T-helper 1 cell (primary cell): ENCODE measurements at places on chromosomes 11 and 22.

DNA sequence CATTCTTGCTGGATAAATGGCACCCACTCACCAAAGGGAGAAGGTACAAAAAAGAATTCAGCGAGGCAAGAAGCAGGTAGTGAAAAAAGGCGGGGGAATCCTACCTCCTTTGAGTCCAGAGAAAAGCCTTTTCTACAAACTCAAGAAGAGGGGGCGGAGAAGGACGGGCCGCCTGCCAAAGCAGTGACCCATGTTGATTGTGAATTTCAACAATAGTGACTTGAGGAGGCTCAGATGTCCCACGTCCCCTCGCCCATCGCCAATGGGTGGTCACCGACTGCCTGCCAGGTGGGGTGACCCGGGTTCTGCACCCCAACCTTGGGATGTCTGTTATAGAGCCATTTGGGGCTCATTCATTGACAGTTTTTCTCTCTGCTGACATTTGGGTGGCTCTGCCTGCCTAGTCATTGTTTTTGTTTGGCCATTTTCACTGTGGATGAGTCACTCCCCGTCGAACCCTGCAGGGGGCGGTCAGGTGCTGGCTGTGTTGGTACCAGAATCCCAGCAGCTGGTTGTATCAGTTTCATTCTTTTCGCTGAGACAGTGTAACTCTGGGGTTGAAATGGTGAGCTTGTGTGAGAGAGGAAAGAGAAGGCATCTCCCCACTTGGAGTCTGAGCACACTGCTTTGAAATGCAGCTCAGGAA, 163.4 kb upstream of the NCAM1 start:
- no peak for DNase-seq

- DNase-seq = no peak
Observed at GRCh38 chr11:85385111-85385510, 242.0 kb downstream of the DLG2 start.

DNA sequence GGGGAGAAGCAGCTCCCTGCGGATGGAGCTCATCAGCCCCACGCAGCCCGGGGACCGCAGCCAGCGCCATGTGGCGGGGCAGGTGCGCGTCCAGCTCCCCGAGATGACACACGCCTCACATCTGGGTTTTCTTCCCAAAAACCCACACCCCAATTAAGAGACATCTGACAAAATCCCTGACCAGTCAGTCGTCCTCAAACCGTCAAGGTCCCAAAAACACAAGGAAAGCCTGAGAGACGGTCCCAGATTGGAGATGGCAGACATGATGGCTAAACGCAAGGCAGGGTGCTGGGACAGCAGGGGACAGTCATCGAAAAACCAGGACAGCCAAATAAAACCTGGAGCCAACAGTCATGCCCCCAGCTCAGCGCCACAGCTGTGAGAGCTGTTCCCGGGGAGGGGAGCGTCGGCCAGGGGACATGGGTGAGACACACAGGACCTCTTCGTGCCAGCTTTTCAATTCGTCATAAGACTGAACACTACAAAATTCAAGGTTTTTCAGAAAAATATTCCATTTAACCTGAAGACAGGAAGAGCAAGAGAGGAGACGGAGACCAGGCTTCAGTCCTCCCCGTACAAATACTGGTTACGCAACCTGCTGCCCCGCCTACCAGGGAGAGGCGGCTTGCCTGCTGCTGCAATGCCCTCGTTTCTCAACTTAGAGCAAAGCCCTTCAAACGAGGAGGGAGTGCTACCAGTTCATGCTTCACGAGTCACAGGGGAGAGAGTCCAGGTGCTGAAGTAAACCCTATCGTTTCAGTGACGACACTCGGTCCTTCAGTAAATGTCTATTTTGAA, 10.5 kb downstream of the TOLLIP start:
- no peak for DNase-seq

GRCh38 chr11:79330651-79331050, 110.2 kb downstream of the TENM4 start:
- DNase-seq = no peak

- DNase-seq = no peak
Observed at GRCh38 chr11:75891947-75892739, 77.1 kb downstream of the UVRAG start.

- DNase-seq = no peak
Observed at GRCh38 chr11:112520354-112520753, 259.7 kb upstream of the PLET1 start.

DNA sequence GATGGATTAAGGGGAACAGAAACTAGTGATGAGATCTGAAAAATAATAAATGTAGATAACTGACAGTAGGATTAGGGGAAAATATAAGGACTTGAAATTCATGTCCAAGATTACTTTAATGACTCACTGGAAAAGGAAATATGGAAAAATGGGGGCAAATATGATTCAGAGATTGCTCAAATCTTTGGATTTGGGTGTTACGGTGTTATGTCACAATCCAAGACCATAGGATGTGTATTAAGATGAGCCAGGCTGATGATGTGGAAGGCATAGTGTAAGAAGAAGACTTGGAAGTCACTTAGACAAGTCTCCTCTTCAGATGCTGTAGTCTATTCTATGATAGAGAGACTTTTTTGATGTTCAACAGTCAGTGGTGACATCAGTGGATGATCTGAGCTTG, 323.7 kb downstream of the LUZP2 start:
- DNase-seq = no peak

GRCh38 chr11:66659763-66660162, 17.9 kb downstream of the RBM4B start:
- DNase-seq = no peak

- DNase-seq = no peak
Observed at GRCh38 chr11:84660257-84660977, 966.7 kb downstream of the DLG2 start.

- DNase-seq = no peak
Observed at GRCh38 chr11:1868636-1869291, 15.9 kb downstream of the LSP1 start.

DNA sequence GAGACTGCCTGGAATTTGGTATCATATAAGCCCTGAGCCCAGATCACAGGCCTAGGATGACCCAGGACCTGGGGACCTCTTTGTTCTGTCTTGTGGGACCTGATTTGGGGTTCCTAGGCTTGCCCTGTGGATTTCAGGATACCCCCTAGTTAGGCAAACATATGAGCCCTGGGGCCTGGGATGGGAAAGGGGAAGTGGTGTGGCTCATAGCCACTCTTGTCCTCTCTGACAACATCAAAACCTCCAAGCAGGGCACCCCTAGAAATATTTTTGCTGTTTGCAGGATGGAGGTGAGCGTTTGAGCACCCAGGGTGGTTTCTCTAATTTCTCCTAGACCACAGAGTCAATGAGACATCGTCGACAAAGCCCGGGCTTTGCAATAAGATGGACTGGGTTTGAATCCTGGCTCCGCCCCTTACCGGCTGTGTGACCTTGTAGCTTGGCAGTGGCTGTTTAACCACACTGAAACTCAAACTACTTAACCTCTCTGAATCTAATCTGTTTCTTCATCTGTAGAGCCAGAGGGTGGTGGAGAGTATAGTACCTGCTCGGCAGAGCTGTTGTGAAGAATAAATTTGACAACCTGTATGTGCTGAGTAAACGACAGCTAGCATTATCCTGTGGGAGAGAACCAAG, 5.3 kb upstream of the LRRC10B start:
- DNase-seq = no peak

- DNase-seq = no peak
Observed at GRCh38 chr11:35539781-35540281, 14.4 kb upstream of the PAMR1 start.

GRCh38 chr22:17164392-17165024, 5.4 kb upstream of the HDHD5 start:
- DNase-seq = no peak

GRCh38 chr11:110366291-110366690, 63.5 kb upstream of the FDX1 start:
- DNase-seq = no peak

GRCh38 chr11:1920128-1920908, 815 bp downstream of the TNNT3 start:
- no peak for DNase-seq

- DNase-seq = no peak
Observed at GRCh38 chr11:123221584-123221983, 26.5 kb upstream of the CLMP start.

DNA sequence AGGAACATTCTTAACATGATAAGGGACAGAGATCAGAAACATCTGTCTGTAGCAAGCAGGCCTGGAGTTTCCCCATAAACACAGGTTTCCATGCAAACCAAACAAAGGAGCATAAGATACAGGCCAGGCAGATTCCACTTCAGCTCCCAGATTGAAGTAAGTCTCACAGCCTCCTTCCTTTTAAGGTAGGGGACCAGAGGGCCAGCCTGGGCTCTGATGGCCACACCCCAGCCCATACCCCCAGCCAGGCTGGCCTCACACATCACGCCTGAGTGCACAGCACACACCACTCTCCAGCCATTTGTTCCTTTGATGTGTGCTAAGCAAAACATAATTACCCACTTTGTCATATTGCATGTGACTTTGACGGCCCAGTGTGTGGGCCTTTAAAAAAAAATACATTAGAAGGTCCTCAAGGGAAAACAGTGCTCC, 518.7 kb downstream of the NTM start:
- no peak for DNase-seq

- DNase-seq = no peak
Observed at GRCh38 chr11:32987851-32988250, 27.8 kb upstream of the DEPDC7 start.

DNA sequence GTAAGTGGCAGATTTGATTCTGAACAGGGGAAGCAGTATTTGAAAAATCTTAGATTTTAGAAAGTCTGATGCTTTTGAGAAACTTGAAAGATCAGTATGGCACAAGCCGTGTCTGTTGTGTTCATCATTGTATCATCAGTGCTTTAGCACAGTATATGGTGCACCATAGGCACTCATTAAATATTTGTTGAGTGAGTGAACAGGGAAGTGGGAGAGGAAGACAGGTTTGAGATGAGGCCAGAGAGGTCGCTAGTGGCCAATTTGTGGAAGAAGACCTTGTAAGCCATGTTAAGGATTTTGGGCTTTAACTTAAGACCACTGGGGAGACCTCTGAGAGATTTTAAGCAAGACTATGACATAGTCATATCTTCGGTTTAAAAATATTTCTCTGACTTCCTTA, 12.9 kb downstream of the CHEK1 start:
- DNase-seq = no peak

DNA sequence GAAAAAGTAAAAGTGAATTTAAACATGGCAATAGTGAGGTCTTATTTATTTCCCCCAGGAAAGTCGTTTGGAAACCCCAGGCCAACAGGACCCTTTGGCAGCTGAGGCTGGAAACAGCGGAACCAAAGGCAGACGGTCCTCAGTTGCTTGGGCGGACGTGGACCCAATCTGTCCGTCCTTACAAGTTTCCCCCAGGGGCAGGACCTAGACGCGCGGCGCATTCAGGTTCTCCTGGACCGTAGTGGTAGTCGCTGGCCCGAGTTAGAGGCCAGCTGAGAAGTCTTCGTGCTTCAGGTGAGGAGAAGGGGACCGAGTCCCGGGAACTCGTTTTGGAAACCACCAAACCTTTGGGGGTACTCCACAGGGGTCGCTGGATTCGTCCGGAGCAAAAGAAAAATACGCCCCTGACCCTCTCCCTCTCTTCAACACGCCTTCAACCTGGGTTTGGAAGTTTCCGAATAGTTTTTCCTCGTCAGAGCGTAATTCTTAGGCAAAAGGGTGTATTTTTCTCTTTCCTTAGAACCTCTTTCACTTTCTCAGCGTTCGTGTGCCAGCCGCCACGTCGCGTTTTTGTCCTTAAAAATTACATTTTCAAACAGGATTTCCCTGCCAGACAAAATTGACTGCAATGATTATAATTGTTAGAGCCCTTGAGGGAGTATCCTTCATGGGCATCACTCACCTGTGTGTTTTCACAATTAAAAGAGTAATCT, 2.1 kb downstream of the METTL15 start:
- DNase-seq = peak; percentile 19

GRCh38 chr11:47995360-47995769, 15.0 kb downstream of the PTPRJ start:
- no peak for DNase-seq

- DNase-seq = no peak
Observed at GRCh38 chr11:57311109-57311936, 13.4 kb downstream of the TNKS1BP1 start.

- DNase-seq = no peak
Observed at GRCh38 chr11:120518356-120518755, 6.8 kb downstream of the GRIK4 start.

DNA sequence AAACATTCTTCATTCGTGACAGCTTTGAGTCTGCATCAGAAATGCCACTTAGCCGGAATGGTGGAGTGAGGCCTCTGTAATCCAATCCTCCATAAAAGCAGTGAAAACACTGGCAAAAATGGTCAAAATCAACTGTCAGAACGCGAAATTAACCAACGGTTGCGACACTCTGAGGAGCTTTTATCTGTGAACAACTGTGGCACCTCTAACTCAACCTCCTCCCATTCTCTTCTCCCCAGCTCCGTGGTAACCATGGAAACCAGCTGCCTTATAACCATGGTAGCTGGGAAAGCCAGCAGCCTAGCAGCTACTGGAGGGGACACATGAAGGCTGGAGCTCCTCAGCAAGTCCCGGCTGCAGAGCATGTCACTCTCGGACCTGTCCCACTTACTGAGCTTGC, 20.3 kb downstream of the AP2A2 start:
- DNase-seq = no peak

DNA sequence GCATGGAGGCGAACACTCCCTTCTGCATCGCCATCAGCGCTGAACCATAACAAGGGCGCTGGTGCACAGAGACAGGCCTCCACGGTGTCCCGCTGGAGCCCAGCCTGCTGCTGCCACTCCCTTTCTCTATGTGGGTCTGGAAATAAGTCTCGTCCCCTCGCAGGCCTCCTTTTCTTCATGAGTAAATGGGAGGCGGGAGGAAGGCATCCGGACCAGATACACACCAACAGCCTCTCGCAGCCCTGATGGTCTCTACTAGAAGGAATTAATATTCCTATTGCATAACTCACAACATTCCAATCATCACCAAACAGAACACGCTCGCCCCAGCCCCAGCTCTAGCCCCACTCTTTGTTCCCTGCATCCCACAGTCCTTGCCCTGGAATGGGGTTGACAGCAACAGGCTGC, 14.9 kb downstream of the RASD2 start:
- DNase-seq = no peak

- DNase-seq = no peak
Observed at GRCh38 chr11:32586576-32587190, 3.1 kb downstream of the EIF3M start.

- peak; percentile 36 for DNase-seq
Observed at GRCh38 chr11:86068138-86068871, 579 bp downstream of the PICALM start.

GRCh38 chr11:115188898-115189278, 315.3 kb downstream of the CADM1 start:
- no peak for DNase-seq

DNA sequence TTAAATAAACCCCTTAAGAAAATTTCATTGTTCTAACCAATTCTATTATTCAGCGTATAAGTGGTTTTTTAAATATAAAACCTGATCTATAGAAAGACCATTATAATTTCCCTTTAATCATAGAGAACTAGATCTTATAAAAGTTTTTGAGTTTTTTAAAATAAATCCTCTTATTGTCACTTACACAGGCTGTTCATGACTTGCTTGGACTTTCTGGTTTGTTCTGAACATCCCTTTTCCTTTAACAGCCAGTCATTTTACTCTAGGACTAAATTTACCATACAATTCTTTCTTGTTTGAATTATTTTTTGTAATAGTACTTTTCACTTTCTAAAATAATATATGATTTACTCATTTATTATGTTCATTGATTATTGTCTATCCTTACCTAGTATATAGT, 4.7 kb downstream of the NXPE2 start:
- no peak for DNase-seq
